BJ (cell line): ENCODE measurements at places on chromosomes 5 and 9.

DNA sequence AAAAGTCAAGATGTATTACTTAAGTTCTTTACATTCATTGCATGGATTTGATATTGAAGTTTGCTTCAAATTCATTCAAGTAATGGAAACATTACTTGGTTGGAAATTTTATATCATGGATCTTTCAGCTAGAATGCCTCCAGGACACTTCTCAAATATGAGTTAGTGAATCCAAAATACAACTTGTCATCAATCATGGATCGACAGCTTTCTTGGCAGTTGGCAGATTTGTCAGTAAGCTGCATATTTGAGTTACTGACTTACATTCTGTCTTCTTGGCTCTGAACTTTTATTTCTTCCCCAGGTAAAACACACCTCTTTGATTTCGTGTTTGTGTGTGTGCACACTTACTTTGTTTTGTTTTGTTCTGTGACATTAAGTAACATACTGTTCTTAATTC is 1171.1 kb downstream of the TAF11L14 start:
- no peak for DNase-seq

GRCh38 chr5:120358949-120359348 is 105.2 kb upstream of the PRR16 start:
- no peak for DNase-seq

GRCh38 chr5:56069652-56070226 is 75.0 kb upstream of the IL6ST start:
- DNase-seq: no peak

DNA sequence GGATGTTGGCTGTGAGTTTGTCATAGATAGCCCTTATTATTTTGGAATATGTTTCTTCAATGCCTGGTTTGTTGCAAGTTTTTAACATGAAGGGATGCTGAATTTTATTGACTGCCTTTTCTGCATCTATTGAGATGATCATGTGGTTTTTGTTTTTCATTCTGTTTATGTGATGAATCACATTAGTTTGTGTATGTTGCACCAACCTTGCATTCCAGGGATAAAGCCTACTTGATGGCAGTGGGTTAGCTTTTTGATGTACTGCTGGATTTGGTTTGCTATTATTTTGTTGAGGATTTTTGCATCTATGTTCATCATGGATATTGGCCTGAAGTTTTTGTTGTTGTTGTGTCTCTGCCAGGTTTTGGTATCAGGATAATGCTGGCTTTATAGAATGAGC is 225.6 kb downstream of the PCSK1 start:
- DNase-seq: no peak

DNA sequence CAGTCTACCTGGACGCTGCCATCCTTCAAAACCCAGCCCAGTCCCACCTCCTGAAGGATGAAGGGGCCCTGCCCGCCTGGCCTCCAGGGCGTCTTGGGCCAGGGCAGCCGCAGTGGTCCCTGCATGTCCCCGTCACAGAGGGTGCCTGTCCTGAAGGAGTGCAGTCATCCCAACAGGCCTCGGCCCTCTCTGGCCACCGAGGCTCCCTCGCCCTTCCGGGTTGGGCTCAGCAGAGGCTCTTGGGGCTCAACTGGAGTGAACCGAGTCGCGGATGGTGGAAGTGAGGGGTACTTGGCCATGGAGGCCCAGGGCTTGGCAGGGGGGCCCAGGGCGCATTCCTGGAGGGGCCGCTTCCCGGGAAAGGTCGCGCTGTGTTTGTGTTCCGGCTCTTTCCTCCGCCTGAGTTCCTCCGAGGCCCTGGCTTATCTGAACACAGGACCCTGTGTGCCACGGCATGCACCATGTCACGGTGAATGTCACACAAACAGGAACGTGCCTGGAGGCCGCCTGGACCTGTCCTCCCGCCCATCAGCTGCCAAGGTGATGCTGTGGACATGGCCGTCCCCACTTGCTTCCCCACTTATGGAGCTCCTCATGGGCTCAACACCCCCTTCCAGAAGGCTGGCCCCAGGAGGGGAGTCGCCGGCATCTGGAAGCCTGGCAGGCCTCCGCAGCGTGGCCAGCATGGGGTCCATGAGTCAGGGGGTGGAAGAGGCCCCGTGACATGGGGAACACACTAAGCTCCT is 25.7 kb upstream of the OBP2B start:
- no peak for DNase-seq
